ENCODE measurements at places on chromosomes 1 and 21. TPM values are rescaled to one million over a fixed set of nuclear protein-coding genes. Genes with fewer than 3 reads are reported as not detected.

GRCh38 chr1:228289239-228289849 lies 81.5 kb downstream of the OBSCN start:
- no peak for DNase-seq

GRCh38 chr1:54574158-54574778 lies 26.2 kb downstream of the ACOT11 start:
- no peak for DNase-seq

- DNase-seq, result no peak
Observed at GRCh38 chr1:153849487-153850185, 73.1 kb downstream of the GATAD2B start.

The SERTAD4 gene
- total RNA-seq, result 1.1 TPM
